ENCODE measurements at places on chromosomes 5 and 9.

DNA sequence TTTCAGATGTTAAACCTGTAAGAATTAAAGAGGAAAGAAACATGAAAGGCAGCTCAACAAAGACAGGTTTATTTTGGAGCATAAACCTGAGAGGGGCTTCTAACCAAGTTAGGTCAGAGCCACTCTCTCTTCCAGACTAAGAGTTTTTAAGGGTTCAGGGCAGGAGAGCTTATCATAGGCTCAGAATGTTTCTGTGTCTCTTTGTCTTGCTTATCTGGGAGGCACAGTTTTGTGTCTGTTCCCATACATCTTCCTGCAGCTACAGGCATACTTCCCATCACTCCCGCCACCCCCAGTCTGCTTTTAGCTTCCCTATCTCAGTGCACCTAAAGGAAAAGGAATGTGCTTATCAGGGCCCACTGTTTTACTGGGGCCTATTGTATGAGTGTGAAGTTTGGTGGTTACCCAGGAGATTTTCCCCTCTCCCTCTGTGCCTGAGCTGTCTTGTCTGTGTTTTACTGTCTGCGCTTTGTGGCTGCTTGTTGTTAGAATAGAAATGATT lies 21.9 kb downstream of the CD14 start:
- no peak for DNase-seq

DNA sequence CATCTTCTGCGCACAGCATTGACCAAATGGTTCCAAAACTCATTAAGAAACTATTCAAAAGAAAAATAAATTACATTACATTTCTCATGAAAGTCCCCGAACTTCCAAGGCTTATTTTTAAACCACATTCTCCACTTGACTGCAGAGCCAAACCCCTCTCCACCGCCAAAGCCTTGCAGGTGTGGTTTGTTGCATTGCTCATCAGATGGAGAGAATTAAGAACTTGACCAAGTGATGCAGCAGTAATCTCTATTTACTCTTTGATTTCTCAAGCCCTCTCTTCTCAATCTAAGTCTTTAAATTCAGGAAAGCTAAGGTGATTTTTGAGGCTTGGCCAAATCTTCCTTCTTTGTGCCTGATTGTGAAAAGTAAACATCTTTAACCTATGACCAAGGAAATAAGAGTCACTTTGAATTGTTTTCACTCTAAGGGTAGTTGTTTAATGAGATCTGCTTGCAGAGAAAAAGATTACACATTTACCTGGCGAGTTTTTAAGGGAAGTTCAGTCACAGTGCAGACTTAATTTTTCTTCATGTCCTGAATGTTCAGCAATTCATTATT lies 290.5 kb upstream of the ITGA1 start:
- DNase-seq: no peak

- no peak for DNase-seq
Measured at GRCh38 chr9:77810637-77811119, 162.6 kb upstream of the GNA14 start.

DNA sequence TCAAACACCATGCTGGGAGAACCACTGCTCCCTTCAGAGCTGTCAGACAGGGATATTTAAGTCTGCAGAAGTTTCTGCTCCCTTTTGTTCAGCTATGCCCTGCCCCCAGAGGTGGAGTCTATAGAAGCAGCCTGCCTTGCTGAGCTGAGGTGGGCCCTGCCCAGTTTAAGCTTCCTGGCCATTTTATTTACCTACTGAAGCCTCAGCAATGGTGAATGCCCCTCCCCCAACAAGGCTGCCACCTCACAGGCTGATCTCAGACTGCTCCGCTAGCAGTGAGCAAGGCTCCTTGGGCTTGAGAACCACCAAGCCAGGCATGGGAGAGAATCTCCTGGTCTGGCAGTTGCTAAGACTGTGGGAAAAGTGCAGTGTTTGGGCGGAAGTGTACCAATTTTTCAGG lies 205.5 kb upstream of the PTGER4 start:
- no peak for DNase-seq

GRCh38 chr9:114735704-114736103 lies 53.7 kb upstream of the TEX48 start:
- DNase-seq: no peak

DNA sequence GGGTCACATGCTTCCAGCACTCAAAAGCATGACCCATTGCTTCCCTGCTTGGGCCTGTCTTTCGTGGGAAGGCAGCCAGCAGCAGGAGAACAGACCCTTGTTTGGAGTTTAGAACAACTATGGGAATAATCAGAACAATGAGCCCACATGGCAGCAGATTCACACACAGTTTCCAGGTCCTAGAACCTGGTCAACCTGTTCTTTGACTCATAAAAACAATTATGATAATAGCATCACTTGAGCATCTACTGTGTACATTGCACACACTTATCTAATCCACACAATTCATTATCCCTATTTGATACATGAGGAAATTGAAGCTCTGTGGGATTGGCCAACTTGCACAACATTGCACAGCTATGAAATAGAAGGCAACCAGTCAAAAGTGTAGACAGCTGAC lies 41.7 kb downstream of the KLF4 start:
- DNase-seq: no peak

DNA sequence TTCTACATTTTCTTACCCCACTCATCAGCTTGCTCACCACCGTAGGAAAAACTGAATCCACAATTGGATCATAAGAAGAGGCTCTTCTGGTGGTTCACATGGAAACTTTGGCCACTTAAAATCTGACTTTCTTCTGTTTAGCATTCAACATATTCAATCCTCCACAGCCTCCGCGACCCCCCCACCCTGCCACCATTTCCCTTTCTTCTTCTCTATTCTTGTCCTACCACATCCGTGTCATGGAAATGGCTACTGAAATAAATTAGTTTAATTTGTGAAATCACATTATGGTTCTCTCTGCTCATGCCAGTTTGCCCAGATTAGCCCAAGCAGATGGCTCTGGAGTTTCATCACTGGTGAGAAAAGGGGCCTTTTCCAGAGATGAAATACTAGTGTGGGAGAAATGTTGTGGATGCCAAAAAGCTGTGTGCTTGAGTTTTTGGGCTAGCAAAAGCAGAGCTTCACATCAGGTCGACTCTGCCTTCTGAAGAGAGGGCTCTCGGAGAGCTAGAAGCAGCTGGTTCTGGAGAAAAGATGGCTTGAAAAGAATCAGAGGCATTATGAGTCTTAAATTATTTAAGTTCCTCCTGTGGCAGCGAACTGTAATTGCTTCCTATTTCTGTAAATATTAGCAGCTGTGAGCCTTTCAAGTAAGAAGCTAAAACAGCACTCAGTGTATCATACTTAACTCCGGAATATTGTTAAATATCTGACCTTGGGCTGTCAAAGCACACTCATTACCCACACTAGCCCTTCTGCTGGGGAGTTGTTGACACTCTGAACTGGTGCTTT lies 107.1 kb downstream of the MAT2B start:
- DNase-seq: no peak

DNA sequence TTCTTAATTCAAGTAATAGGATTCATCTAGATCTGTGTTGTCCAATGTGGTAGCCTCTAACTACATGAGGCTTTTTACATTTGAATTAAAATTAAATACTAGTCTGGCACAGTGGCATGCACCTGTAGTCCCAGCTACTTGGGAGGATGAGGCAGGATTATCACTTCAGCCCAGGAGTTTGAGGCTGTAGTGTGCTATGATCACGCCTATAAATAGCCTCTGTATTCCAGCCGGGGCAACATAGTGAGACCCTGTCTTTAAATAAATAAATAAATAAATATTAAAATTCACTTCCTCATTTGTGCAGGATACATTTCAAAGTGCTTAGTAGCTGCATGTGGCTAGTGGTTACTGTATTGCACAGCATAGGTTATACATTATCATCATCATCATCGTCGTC lies 91.8 kb downstream of the UBE2R2 start:
- DNase-seq: no peak

DNA sequence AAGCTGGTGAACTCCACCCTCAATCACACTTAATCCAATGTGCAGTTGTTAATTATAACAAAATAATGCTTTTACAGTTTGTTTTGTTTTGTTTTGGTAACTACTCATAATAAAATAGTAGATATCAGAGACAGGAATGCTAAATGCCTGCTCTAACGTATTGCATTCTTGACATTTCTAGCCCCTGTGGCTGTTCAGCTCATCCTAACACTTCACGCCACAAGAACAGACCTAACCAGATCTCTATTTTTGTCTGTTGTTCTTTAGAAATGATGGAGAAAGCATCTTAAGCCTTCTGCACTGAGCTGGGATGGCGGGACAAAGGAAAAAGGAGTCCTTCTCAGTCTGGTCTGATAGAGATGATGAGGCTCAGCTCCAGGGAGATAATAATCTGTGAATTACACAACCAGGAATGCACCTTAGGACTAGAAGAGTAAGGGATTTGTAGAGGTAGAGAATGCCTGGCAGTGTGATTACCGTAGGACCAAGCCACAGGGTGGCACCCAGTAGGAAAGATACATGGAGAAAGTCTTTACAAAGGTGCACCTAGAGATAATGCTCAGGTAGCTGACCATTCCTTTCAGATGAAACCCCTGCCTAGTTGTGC lies 628.8 kb downstream of the PDE4D start:
- no peak for DNase-seq

DNA sequence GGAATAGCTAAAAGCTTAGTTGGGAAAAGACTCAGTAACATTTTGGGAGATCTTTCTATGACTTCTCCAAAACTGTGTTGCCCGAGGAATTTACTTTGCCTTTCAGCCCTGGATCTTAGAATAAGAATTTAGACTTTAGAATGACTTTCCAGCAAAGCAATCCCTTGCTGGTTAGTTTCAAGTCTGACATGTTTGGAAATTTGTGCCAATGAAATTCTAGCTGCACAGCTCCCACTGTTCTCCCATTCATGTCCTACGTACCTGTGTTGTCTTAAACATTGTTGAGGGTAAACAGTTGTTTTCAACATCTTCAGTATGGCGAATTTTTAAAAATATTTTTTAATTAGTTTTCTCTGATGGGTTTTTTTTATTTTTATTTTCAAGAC lies 111.4 kb downstream of the CCDC192 start:
- DNase-seq: no peak

GRCh38 chr9:89839952-89840351 lies 235.1 kb downstream of the GADD45G start:
- DNase-seq: no peak

DNA sequence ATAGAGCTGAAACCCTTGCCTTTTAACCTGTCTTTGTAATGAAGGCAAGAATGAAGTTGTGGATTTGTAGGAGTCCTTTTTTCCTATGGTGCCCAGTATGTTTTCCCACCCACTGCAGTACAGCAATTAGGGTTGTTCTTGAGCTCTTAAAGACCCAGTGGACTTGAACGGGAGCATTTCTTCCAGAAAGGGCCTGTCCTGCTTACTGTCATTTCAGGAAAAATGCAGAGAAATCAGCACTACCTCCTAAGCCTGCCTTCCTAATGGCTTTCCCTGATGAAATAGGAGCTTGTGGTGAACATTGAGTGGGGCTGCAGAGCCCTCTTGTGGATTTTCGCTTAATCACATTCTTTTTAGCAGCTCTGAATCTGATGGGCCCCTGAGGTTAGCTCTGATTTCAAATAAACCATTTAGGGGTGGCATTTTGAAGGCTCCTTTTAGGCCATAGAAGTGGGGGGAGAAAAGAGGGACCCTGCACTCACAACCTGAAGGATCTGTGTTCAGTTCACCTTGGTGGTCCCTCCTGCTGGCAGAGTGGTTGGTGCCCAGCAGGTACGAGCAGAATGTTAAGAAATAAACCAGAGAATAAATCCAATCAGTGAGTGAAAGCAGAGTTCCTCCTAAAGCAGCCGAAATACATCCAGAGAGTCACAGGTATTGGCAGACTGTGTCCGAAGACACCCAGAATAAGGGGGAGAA lies 188.0 kb upstream of the KLF9 start:
- DNase-seq: peak; percentile 10

GRCh38 chr9:126857261-126857960 lies 3.0 kb upstream of the ZBTB34 start:
- DNase-seq: no peak

- no peak for DNase-seq
Measured at GRCh38 chr5:141560725-141561483, 57.9 kb downstream of the DIAPH1 start.

GRCh38 chr5:35884773-35885172 lies 28.1 kb downstream of the IL7R start:
- DNase-seq: no peak

DNA sequence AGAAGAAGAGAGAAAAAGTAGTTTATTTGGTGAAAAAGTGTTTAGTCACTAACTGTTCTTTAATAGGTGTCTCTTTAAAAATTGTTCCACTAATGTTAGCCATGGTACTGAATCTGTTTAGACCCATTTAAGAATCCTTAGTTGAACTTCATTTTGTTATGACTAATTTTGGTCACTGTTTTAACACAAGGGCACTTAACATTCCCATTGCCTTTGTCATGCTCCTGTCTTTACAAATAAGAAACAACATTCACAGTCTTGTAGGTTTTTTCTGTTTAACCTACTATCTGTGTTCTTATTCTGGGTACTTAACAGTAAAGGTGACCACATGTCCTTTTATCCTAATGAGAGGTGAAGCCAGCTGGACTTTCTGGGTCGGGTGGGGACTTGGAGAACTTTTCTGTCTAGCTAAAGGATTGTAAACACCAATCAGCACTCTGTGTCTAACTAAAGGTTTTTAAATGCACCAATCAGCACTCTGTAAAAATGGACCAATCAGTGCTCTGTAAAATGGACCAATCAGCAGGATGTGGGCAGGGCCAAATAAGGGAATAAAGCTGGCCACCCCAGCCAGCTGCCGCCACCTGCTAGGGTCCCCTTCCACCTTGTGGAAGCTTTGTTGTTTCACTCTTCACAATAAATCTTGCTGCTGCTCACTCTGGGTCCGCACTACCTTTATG lies 116.7 kb downstream of the WDR70 start:
- DNase-seq: no peak

DNA sequence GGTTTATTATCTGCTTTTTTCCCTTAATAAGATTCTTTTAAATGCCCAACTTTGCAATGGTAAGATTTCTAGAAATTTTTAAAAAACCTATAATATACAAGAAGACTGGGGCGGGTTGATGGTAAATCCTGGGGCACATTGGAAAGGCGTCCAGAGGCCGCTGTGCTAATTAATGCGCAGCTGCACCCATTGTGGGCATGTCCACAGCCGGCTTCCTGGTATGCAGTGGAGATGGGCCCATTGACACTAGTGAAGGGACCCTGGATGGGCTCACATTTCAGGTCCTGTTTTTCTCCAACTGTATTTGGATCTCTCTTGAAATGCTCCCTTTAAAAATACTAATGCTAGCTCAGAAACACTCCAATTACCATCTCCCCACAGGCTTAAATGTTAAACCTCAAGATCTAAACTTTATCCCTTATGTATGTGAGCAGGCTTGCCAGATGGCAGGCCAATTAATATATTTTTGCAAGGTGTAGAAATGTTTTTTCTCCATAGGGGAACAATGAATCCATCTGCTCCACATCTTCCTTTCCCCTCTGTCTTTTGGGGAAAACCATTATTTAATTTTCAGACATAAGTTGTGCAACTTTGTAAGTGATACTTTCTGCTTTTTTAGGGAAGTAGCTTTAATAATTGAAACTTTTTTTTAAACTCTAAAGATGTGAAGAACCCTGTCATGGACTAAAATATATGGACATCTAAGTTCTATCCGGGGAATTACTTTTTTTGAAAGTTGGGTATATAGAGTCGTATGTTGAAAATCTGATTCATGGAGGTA lies 177.3 kb downstream of the CD180 start:
- no peak for DNase-seq

GRCh38 chr5:157801-158200 lies 33.5 kb upstream of the LRRC14B start:
- no peak for DNase-seq
